Activated CD4-positive, alpha-beta memory T cell treated with anti-CD3 and anti-CD28 coated beads for 36 hours (primary cell): ENCODE measurements at places on chromosomes 2 and 18.

- DNase-seq: no peak
Observed at GRCh38 chr2:139259422-139260051, 479.3 kb upstream of the NXPH2 start.

DNA sequence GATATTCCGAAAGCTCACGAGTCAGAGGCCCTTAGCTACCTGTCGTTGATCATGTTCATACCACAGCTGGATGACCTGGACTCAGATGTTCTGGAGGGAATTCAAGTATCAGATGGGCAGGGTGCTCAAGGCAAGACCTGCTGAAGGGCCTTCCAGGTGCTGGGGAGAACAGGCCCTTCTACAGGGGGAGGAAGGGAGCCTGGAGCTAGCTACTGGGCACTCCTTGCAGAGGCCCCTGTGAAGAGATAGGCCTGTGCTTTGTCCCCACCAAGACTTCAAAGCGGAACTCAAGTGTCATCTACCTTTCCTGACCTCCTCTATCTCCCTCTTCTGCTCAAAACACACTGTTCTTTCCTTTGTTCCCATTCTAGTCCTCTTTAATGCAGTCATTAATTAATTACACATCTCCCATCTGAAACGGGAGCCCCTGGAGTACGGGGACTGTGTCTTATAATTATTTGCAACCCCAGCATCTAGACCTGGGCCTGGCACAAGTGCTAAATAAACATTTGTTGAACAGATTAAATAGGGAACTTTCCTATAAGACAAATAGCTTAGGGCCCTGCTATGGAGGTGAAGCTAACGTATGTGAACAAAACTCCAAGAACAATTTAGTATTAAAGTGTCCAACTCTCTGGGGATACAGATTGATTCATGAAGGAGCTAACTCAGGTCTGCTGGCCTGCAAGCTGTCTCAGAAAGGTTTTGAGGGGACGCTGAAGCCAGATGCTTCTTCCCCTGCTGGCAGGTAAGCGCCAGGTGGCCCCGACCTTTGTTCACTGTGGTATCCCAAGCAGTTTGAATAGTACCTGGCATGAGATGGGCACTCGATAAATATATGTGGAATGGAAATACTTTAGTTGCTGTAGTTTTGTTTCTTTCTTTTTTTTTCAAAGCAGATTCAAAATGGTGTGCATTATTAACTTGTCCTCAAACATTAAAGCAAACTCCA is 22.0 kb downstream of the RHOB start:
- no peak for DNase-seq

- peak; percentile 12 for DNase-seq
Observed at GRCh38 chr18:21181766-21182165, 60.3 kb upstream of the GREB1L start.

- DNase-seq: peak; percentile 75
Observed at GRCh38 chr2:73970850-73971471, 13.7 kb upstream of the TET3 start.

DNA sequence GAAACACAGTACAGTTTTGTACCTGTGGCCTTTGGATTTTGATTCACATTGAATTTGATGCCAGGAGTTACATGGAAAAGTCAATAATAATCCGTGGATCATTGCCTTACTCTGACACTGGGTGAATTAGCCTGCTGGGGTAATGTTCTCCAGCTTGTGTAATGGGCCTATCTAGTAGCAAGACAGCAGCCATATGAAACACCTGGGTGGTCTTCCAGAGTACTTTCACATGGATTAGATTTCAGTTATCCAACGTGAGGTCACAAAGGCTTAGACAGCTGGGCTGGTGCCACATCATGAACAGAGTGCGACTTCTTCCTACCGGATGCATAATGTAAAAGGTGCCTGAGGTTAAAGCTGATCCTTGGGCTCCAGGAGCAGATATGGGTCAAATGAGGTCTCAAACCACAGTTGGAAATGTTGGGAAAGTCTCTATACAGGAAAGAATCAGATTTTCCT is 486.8 kb downstream of the PARD3B start:
- DNase-seq: no peak

GRCh38 chr2:199607914-199608313 is 150.2 kb upstream of the SATB2 start:
- DNase-seq: no peak

DNA sequence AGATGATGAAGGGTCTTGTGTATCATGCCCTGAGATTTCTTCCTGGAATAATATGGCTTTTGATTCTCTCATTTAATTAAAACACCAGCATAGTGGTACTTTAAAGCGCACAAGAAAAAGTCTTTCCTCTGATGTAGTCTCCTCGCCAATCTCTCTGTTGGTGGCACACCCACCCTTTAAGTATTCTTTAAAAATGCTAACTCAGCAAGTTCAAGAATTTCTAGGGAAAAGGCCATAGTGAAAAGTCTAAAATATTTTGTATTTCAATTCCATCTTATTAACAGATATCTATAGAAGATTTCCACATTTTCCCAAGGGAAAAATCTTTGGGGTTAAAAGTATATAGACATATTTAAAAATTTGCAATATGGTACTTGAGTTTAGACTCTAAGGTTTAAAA is 34.7 kb downstream of the ACMSD start:
- no peak for DNase-seq

GRCh38 chr2:12478151-12479064 is 238.3 kb upstream of the TRIB2 start:
- no peak for DNase-seq

- no peak for DNase-seq
Observed at GRCh38 chr2:187263675-187264560, 184.1 kb downstream of the CALCRL start.

DNA sequence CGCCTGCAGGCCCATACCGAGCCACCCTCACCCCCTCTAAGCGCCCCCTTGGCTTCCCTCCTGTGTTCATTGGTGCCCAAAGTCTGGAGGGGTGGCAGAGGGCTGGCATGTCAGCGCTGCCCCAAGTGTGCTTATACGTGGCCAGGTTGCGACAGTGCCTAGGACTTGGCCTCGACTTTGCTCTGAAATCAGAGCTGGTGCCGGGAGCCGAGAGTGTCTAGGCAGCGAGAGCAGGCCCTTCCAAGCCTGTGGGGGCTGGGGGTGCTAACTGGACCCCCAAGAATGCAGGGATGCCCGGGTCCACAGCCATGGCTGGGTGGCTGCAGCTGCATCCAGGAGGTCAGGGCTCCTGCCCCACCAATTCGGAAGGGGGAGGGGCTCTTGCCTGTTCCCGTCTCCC is 95.6 kb upstream of the MGAT5 start:
- no peak for DNase-seq

- DNase-seq: no peak
Observed at GRCh38 chr2:185970148-185970852, 231.7 kb downstream of the FSIP2 start.

DNA sequence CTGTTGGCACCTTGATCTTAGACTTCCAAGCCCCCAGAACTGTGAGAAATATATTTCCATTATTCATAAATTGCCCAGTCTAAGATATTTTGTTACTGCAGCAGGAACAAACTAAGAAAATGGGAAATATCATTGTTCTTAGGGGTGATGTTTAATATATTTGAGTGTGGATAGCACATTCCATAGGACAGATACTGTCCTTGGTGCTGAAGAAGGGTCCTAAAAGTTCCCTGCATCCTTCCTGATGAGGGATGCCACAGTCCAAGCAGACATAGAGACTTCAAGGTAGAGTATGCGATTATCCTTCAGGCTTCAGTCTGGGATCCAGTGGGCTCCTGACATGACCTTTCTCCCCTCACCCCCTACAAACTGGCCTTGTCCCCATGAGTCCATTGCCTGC is 689.0 kb downstream of the TDRD15 start:
- DNase-seq: no peak

GRCh38 chr2:28276076-28276618 is 116.5 kb upstream of the FOSL2 start:
- peak; percentile 50 for DNase-seq

- no peak for DNase-seq
Observed at GRCh38 chr2:198135481-198135934, 331.1 kb downstream of the PLCL1 start.

DNA sequence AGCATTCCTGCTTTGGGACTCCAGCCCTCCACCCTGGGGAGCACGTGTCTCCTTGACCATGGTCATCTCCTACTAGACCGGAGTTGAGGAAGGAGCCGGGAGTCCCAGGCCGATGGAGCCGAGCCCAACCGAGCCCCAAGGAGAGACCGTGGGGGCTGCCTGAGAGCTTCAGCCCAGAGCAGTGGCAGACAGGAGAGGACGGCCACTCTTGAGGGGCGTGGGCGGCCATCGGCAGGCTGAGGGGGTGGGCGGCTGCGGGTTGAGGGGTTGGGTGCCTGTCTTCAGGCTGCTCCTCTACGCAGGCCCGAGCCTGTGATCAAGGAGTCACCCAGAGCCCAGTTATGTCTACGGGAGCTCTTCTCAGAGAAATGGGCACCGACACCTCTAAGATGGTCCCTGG is 158.7 kb downstream of the PXDN start:
- no peak for DNase-seq

DNA sequence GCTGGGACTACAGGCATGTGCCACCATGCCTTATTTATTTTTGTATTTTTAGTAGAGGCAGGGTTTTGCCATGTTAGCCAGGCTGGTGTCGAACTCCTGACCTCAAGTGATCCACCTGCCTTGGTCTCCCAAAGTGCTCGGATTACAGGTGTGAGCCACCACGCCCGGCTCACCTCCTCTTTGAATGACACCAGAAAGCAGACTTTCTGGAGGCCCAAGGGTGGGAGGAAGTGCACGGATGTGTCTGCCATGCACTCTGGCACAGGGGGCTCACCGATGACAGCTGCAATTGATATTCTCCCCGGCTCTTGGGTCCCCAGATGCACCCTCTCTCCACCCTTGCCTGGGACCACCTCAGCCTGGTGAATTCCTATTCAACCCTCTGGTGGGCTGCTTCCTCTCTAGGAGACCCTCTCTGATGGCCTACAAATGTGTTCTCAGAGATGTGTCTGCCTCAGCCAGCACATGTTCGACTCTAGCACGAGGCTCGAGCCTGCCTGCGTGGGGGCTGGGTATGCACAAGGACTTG is 87.3 kb downstream of the SEPTIN10 start:
- no peak for DNase-seq

GRCh38 chr2:228876276-228876675 is 394.8 kb downstream of the PID1 start:
- no peak for DNase-seq

GRCh38 chr2:39851651-39852110 is 72.6 kb upstream of the THUMPD2 start:
- no peak for DNase-seq

DNA sequence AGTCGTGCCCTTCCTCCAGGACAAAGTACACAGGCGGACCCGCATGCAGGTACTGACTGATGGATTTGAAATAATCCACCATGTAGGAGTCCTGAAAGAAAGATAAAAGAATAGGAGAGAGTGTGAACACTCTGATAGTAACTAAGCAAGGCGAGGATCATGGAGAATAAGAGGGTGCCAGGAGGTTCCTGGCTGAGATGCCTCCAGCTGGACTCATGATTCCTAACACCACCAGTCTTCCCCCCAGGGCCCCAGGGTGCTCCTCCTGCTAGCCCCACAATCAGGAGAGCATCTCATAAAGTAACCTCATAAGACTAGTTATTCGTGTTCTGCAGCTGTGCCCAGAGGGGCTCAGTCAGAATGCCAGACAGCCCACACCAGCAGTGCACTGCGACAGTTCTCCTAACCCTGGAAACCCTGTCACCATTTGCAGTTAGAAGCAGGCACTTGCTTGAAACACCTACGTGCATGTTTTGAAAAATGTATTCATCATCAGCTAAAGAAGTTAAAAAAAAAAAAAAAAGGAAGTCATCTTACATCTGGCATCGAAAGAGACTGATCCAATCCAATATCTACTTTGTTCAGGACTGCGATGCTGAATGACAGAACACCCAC is 36.7 kb downstream of the RMC1 start:
- DNase-seq: no peak

DNA sequence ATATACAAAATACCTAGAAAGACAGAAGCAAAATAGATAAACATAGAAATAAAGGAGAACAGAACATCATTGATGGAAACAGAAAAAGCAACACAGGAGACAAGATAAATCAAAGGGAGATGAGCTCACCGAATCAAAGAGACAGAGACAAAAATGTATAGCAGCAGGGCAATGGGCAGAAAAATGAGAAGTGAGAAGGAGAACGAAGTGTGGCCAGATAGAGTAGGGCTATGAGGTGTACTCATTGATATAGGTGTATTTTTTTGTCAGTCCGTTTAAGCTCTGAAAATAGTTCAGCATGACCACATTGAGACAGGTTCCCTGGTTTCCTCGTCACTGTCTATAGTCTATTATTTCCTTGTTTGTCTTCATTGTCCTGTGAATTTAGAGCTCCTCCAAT is 55.1 kb downstream of the SP100 start:
- no peak for DNase-seq

- no peak for DNase-seq
Observed at GRCh38 chr2:164015328-164016123, 279.7 kb upstream of the FIGN start.

DNA sequence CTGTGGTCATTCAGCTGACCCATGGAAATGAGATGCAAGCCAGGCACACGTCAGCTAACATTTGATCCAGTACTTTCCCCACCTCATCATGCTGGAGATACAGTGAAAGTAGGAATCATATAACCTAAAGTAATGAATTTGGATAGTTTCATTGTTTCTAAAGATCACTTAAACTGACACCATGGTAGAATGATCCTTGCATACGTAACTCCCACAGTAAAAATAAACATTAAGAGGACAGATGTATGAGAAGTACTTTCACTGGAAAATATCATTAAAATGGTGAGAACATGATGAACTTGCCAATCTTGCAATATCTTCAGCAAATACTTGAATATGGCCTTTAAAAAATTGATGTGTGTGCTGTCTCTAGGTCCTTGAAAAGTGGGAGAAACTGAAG is 85.4 kb downstream of the MAIP1 start:
- no peak for DNase-seq

- no peak for DNase-seq
Observed at GRCh38 chr2:221552291-221552690, 19.8 kb downstream of the EPHA4 start.

GRCh38 chr18:11951390-11951851 is 29.9 kb upstream of the IMPA2 start:
- DNase-seq: no peak

GRCh38 chr2:190707726-190708125 is 58.8 kb downstream of the NAB1 start:
- no peak for DNase-seq

GRCh38 chr2:198144660-198145059 is 340.3 kb downstream of the PLCL1 start:
- DNase-seq: peak; percentile 11

GRCh38 chr2:119838179-119838578 is 78.5 kb downstream of the PTPN4 start:
- DNase-seq: peak; percentile 11

DNA sequence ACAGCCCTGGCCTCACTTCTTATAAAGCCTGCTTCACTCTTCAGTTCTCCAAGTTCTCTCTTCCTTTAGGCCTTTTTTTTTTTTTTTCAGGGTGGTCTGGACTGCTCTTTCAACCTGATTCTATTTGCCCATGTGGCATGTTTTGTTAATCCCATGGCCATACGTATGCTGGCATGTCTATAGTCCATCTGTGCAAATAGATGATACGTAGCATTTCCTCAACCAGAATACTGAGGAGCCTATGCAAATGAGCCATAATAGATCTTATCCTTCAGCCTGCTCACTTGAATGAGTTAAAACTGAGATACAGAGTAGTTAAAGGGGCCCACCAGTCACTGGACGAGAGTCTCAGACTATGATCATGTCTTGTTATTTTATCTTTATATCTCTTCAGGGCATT is 265.2 kb upstream of the CXCR4 start:
- DNase-seq: no peak

- DNase-seq: no peak
Observed at GRCh38 chr18:35777039-35777438, 195.4 kb upstream of the RMP24 start.
